Left renal pelvis (tissue), 4 donors: ENCODE measurements at places on chromosomes 3 and 15. TPM values are rescaled to one million over a fixed set of nuclear protein-coding genes. Genes with fewer than 3 reads are reported as not detected.

DNA sequence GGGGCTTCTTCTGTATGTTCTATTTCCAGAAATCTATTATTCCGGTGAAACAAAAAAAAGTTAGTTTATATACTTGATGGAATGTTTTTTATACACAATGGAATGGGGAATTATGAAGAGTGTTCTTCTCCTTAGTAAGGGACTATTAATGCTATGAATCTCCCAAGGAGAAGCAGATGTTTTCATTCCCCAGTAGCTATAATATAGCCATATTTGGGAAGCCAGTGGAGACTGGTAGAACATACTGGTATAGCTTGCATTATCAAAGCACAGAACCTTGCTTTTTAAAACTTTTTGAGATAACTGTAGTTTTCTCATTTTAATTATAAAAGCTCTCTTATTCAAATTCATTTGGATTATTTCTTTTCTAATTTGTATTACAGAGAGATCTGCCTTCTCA, 38.3 kb downstream of the ADGRG7 start:
- DNase-seq: no peak

- no peak for DNase-seq
Observed at GRCh38 chr15:67692573-67692972, 132.7 kb upstream of the SKOR1 start.

DNA sequence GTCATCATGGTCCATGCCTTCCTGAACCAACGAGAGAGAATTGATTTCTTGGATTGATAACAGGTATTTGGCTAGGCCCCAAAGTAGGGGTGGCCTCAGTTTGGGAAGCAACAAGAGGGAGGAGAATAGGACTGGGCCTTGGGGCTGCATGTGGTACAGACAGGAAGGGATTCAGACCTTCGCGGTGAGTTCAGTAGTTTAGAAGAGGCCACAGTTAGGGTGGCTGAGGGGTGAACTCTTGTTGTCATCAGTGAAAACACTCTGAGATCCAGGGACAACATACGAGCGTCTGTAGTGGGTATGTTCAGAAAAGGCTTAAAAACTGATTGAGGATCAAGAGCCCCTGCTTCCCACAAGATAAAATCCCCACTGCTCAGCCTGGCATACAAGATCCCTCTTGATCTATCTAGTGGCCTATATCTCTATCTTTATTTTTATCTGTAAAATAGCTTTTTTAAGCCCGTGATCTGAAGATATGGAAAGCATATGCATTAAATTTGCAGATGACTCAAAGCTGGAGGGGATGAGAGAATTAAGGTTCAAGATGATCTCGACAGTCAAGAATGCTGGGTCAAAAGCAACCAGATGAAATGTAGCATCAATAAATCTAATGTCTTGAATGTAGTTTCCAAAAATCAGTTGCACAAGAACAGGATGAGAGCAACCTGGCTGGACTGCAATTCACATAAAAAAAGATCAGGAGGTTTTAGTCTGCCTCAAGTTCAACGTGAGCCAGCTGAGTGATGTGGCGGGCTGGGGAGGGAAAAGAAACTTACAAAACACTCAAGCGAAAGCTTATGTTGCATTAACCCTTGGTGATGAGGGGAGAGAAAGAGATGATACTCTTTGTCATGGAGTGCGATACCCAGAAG, 221.1 kb upstream of the TLE3 start:
- no peak for DNase-seq

KCNMB3 gene
- polyA plus RNA-seq: 6.8 TPM

DNA sequence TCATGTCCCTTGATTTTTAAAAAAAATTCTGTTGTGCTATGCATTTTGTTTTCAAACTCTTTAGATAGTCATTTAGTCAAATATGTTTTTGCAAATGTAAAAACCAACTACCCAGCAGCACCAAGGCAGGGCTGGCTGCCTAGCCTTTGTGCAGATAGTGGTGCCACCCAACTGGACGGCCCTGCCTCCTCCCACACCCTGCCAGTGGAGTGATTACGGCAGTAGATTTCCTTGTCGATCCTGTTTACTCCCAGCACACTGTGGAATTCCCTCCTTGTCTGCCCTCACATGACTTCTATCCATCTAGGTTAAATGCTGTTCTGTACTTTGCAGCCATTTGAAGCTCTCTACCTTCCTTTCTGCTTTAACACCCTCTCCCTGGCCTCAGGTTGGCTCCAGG, 79.4 kb upstream of the PLXNA1 start:
- no peak for DNase-seq

GRCh38 chr15:25932696-25933095, 69.6 kb upstream of the ATP10A start:
- no peak for DNase-seq

GRCh38 chr3:113985541-113985940, 37.7 kb downstream of the ZDHHC23 start:
- DNase-seq: no peak

GRCh38 chr3:141878326-141878725, 1.9 kb downstream of the ATP1B3 start:
- no peak for DNase-seq

CHRD gene
- 12.4 TPM for polyA plus RNA-seq

GRCh38 chr3:134307425-134307824, 56.8 kb upstream of the RYK start:
- DNase-seq: no peak

DNA sequence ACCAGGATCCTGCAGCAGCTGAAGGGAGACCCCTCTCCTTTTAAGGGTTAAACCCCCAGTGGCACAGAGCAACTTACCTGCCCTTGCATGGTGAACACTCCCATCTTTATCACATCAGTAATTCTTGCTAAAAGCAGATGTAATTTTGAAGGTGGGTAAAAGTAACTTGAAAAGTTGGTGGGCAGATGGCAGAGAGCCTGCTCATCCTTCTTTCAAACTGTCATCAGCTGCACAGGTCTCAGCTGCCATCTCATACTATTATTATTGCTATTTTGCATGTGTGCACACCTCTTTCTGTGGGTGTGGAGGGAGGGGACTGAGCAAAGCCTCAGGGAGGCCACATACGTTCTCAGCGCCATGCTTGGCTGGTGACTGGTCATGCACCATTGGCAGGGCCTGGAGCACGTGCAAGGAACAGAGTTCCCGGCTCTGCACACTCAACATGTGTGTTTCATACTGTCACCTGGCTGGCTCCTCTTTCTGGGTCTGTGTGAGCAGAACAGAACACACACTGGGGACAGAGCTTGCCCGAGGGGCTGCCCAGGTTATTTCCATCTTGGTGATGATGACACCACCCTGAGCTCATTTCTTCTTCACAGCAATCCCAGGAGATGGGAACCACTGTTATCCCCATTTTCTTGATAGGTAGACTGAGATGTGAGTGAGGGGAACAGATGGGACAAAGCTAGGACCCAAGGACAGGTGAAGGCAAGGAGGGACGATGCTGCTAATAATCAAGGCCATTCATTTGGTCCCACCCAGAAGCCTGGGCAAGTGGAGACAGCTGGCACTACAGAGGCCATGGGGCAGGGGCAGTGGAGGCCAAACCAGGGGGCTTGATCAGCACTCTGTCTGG, 95.8 kb upstream of the KLF13 start:
- no peak for DNase-seq

GRCh38 chr3:65149877-65150276, 462.1 kb upstream of the ADAMTS9 start:
- no peak for DNase-seq

DNA sequence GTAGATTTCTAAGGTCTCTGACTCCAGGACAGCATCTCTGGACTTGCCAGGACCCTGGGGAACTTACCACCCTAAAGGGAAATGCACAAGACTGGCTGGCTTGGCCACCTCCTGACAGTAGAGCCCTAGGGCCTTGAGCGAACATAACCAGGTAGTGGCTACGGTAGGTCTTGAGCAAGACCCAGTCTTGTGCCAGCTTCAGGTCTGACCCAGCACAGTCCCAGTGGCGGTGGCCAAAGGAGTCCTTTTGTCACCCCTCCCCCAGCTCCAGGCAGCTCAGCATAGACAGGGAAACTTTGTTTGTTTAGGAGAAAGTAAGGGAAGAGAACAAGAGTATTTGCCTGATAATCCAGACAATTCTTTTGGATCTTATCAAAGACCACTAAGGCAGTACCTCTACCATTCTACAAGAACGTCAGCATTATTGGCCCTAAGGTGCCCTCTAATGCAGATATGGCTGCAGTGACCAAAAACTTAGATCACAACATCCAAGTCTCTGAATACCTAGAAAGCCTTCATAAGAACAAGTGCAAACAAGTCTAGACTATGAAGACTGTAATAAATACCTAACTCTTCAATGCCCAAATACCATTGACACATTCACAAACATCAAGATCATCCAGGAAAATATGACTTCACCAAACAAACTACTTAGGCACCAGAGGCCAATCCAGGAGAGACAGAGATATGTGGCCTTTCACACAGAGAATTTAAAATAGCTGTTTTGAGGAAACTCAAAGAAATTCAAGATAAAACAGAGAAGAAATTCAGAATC, 38.7 kb upstream of the FBN1 start:
- DNase-seq: no peak

GRCh38 chr15:66269326-66270090, 16.0 kb upstream of the MEGF11 start:
- no peak for DNase-seq

C2CD4A gene
- 0.46 TPM for polyA plus RNA-seq

XIRP1 gene
- polyA plus RNA-seq: 0.20 TPM

GRCh38 chr3:177642804-177643125, 445.5 kb upstream of the TBL1XR1 start:
- no peak for DNase-seq

GASK1A gene
- polyA plus RNA-seq: 7.8 TPM

DGKG gene
- 0.56 TPM for polyA plus RNA-seq

DNA sequence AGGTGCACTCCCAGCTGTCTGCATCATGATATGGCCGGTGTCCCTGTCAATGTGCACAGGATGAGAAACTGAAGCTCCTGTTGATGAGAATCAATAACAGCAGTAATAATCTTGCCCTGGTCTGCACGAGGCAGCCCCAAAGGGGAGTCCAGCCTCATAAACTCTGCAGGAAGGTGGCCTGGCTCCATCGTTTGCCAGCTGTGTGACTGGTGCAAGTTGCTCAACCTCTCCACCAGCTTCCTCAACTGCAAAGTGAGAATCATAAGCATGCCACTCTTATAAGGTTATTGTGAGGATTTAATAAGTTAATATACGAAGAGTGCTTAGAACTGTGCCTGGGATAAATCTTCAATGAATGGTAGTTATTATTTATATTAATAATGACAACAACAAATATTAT, 203.4 kb upstream of the HES1 start:
- DNase-seq: no peak

GRCh38 chr3:24846286-24846860, 351.7 kb upstream of the THRB start:
- no peak for DNase-seq

DNA sequence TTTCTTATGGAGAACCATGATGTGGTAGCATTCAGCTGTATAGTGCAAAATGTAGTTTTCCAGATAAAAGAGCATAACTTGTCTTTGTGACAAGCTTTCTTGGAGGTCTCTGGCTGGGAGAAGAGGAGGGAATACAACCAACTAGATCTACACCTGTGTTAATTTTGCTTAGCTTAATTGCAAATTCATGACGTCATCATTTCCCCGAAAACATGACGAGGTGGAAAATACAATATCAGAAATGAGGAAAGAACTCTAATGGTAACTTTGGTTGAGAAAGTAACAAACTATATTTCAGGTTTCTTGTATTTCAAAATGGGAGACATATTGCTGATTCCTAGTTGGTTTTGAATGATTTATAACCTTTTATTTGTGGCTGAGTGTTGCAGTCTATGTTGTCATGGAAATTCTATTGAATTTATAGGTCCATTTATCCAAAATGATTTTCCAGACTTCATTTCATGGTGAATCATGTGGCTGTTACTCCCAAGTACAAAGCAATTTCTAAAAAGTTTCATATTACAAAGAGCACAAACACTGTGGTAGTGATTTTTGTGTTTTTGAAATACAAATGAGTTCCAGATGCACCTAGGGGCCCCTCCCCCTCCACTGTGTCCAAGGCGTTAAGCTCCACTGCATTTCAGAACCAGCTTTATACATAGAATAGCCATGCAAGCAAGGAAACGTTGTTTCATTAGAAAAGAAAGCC, 307.2 kb downstream of the FEZF2 start:
- DNase-seq: no peak

DNA sequence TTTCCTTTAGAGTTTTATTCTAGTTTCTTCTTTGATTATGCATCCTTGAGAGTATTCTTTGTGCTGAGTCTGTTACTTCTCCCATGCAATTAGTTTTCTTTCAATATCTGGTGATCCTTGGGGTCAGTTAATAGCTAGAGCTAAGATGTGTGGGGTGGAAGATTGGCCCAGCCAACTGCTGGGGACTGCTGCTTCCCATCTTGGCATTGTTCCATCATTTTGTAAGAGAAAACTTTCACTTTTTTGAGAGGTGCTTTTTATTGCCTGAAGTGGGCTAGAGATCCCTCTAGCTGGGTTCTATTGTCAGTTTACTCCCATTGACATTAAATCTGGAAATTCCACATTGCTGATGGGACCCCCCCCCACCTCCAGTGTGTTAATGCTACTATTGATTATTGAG, 15.4 kb downstream of the BCL2L10 start:
- no peak for DNase-seq

- DNase-seq: no peak
Observed at GRCh38 chr3:72892870-72893269, 5.0 kb downstream of the GXYLT2 start.

DNA sequence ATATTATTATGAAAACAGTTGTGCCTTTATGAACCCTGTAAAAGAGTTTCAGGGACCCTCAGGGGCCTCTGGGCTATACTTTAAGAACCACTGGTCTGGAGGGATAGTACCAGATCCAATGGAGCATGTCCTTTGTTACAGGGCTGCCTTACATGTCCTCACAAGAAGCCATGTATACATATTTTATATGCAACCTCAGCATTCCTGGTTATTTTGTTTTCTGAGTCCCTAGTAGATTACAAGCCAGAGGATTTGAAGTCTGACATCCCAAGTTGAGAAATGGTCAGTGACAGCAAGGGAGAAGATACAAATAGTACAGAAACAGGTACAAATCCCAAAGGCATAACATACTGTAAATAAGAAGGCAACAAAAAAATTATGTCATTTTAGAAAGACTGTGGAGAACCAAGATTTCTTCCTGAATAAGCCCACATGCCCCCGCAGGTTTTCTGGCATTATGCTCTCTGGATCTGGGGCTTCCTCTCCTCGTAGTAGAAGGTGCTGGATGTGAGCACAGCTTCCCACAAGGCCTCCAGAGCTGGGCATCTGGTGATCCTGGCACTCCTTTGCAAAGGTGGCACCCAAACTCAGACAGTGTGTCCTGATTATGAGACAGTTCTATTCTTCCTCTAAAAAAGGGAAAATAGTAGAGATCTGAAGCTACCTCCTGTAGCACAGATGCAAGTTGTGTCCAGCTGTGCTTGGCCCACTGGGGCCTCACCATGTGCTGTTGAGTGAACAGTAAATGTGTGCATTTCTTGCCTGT, 114.0 kb downstream of the NR1D2 start:
- DNase-seq: no peak

RPL35A gene
- polyA plus RNA-seq: 1,680 TPM

MASP1 gene
- polyA plus RNA-seq: 4.8 TPM

CELSR3 gene
- polyA plus RNA-seq: 1.3 TPM

DNA sequence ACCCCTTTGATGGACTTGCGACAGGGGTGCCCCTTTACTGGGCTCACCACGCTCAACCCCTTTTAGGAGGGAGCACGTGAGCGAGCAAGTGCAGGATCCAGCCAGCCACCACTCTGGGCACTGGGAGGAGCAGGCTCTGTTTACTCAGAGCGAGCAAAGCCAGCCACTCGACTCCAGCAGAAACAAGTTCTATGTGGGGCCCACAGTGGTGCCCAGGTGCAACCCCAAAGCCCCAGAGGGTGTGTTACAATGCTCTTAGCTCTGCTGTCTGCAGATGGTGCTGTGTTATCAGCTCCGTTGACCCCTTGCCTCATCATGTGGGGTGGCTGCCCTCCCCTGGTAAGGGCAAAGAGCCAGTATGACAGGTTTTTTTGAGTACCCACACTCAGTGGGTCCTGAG, 120.3 kb upstream of the SUCLG2 start:
- no peak for DNase-seq

- DNase-seq: no peak
Observed at GRCh38 chr15:62068810-62069167, 2.0 kb downstream of the C2CD4A start.
